NCI-H1092 (cell line): ENCODE measurements at places on chromosomes 5 and 9.

DNA sequence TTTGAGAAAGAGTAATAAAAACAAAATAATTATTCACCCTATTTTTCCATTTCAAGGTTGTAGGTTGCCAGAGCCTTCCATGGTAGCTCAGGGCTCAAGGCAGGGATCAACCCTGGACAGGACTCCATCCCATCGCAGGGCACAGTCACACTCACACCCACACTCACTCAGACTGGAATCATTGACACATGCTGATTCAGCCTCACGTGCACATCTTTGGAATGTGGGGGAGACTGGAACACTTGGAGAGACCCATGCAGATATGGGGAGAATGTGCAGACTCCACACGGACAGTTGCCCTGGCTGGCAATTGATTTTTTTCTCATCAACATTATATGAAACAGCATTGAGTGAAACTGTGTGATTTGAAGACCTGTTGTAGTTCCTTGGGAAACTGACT lies 234.1 kb downstream of the ADGRV1 start:
- no peak for DNase-seq

- no peak for DNase-seq
Observed at GRCh38 chr9:129282272-129282671, 104.2 kb upstream of the IER5L start.

DNA sequence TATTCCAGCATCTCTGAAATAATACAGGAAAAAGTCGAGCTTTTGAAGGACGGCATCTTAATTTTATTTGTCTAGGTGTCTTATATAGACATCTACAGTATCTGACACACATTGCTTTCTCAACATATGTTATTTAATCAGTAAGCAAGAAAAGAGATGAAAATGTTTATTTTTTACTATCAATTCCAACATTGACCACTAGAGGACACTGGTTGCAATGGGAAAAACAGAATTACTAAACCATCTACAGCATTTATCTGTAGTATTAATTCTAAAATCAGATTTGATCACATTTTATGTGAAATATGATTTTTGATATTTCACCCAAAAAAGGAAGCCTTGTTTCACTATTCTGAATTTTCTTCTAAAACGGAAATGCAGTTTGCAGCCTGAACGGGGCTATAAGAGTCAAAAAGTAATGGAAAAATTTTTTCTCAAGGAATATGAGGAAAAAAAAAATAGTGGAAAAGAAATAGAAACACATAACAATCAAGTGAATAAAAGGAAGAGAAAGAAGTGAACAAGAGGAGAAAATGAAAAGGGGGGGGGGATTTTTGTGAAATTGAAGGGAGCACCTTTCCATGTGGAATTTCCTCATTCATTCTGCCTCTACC lies 98.6 kb downstream of the OSTF1 start:
- no peak for DNase-seq

GRCh38 chr9:133823189-133824105 lies 85.3 kb upstream of the SARDH start:
- no peak for DNase-seq

DNA sequence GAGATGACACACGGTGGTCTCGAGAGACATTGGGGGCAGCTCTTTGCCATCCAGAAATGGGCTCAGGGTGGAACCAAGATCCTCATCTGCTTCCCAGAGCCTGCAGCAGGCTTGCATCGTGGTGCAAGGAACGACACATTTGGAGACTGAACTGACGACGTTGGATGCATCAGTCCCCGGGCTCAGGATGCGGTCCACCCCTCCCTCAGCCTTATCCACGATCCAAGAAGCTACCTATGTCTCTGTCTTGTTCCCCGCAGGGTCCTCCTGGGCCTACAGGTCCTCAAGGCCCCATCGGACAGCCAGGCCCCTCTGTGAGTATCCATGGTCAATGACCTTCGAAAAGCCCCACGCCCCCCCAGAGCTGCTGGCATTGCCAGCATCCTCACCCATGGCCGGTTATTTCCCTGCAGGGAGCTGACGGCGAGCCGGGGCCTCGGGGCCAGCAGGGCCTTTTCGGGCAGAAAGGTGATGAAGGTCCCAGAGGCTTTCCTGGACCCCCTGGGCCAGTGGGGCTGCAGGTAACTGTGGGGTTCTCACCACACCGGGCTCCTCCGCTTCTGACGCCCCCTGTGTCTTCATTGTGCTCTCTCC lies 69.4 kb upstream of the FCN2 start:
- no peak for DNase-seq

DNA sequence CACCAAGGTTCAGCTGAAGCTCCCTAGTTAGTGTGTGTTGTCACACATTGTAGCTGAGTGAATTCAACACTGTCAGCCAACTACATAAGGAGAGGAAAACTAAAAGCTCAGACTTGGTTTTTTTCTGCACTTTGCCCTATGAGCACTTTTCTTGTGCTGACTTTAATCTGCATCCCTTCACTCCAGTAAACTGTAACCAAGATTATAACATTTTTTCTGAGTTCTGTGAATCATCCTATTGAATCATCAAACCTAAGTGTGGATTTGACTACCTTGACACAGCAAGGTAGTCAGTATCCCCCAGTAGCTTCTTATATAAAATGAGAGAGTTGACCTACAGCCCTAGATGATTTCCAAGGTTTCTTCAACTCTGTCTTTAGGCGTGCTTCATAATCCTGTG lies 325.0 kb downstream of the AGTPBP1 start:
- no peak for DNase-seq

DNA sequence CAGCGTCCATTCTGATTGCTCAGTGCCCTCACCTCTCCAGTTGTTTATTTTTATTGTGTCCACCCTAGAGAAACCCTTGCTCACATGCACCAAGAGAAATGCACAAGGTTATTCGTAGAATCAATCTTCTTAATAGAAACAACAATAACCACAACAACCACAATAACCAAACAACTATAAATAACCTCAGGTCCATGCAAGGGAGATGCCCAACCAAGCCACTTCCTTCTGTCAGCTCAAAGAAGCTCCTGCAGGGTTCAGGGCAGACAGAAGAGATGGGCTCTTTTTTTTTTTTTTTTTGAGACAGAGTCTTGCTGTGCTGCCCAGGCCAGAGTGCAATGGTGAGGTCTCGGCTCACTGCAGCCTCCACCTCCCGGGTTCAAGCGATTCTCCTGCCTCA lies 14.9 kb upstream of the TCOF1 start:
- DNase-seq: no peak

DNA sequence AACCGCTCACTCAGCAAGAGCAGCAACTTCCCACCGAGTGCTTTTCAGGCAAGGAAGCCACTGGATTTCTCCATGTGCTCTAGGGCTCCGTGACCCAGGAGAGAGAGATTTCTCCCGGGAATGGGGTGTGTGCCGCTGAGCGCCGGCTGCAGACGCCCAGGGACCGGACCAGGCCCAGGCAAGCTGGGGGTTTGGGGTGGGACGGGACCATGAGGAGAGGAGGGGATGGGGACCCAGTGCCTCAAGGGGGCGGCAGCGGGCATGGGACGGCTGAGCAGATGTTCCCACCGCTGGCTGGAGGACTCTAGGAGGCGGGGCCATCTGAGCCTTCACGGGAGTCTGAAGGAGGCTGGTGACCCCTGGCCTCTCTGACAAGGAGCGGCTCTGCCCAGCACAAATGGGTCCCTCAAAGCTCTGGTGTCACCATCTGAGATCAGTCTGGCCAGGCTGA lies 8.5 kb downstream of the LCN9 start:
- DNase-seq: no peak

DNA sequence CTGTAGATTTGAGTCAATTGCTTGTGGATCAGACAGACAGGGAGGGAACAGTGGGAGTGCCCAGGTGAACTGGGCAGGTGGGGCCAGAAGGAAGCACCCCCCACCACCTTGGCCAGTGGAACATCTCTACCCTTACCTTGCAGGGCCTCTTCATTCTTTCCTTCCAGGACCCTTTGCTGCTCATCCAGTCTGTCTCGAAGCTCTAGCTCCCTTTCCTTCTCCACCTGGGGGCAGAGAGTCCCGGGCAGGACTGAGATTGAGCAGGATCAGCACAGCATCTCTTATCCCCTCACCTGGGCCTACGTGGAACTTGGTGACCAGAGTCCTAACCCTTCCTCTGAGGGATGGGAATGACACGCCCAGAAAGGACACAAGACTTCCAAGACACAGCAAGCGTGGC lies 25.0 kb downstream of the CCDC69 start:
- no peak for DNase-seq

GRCh38 chr9:132267660-132268059 lies 87.1 kb downstream of the SETX start:
- no peak for DNase-seq

GRCh38 chr5:85182344-85182743 lies 797.7 kb upstream of the EDIL3 start:
- DNase-seq: no peak
